ENCODE measurements at places on chromosomes 16 and 17. TPM values are rescaled to one million over a fixed set of nuclear protein-coding genes. Genes with fewer than 3 reads are reported as not detected.

GRCh38 chr16:26317885-26318284, 626.1 kb downstream of the HS3ST4 start:
- no peak for DNase-seq

DNA sequence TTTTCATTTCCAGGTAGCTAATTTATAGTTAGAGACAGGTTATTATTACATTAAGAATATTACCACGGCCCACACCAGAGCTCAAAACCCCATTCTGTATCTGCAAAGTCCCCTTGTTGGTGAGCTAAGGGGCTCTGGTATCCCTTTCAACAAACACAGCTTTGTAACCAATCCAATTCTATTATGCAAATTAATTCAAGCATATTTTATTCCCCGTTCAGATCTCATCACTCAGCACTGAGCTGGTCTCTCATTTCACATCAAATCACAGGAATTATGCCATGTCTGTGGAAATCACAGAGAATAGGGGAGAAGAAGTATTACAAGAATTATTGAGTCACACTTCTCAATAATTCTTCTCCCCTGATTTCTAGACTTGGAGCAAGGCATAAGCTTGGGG, 111.7 kb downstream of the CDH11 start:
- DNase-seq = no peak

GRCh38 chr17:75250009-75250471, 11.4 kb downstream of the GGA3 start:
- no peak for DNase-seq

GRCh38 chr16:62051942-62052341, 15.7 kb upstream of the CDH8 start:
- DNase-seq = no peak

Gene CD300H
- not detected for total RNA-seq

- no peak for DNase-seq
Observed at GRCh38 chr17:30920282-30920681, 1.5 kb upstream of the ADAP2 start.

Gene ATP6V0C
- 70.8 TPM for total RNA-seq

Gene CUEDC1
- total RNA-seq = 23.9 TPM
